ENCODE measurements at places on chromosomes 16 and 17. TPM values are rescaled to one million over a fixed set of nuclear protein-coding genes. Genes with fewer than 3 reads are reported as not detected.

DNA sequence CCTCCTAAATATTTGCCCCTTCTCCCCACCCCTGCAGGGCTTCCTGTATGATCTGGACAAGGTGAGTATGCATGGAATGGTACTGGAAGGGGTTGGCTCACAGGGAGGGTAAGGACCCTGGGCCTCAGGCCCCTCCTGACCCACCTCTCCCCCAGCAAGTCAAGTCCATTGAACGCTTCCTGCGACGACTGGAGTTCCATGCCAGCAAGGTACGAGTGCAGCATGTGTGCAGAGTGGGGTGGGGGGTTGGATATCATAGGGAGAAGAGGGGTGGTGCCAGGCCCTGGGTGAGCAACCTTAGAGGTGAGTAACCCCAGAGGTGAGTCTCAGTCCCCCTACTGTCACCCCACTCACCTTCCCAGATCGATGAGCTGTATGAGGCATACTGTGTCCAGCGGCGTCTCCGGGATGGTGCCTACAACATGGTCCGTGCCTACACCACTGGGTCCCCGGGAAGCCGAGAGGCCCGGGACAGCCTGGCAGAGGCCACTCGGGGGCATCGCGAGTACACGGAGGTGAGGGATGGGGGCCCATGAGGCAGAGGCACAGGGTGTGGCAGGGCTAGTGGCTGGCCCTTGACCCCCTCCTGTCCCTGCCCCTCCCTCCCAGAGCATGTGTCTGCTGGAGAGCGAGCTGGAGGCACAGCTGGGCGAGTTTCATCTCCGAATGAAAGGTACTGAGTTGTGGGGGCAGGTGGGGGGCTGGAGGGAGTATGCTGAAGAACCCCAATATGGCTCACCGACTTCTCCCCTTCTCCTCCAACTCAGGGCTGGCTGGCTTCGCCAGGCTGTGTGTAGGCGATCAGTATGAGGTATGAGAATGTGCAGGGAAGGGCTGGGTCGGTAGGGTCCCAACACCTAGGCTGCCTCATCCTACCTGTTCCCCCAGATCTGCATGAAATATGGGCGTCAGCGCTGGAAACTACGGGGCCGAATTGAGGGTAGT is 11.3 kb downstream of the RIPOR1 start:
- DNase-seq: no peak

- DNase-seq: no peak
Observed at GRCh38 chr16:47904691-47905090, 251.1 kb downstream of the ABCC12 start.

DNA sequence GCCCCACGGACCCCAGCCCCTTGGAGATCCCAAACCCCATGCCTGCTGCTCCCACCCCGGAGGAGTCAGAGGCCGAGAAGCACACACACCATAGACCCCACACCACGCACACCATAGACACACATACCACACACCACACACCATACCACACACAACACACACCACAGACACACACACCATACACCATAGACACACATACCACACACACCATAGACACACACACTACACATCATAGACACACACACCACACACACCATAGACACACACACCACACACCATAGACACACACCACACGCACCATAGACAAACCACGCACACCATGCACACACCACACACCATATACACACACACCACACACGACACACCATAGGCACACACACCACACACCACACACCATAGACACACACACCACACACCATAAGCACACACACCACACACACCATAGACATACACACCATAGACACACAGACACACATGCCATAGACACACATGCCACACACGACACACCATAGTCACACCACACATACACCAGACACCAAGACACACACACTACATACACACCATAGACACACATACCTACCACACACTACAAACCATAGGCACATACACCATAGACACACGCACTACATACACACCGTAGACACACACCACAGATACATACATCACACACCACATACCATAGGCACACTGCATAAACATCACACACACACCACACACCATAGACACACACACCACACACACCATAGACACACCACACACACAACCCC is 11.3 kb downstream of the TBC1D16 start:
- no peak for DNase-seq

- DNase-seq: no peak
Observed at GRCh38 chr17:32536736-32537643, 50.2 kb downstream of the CDK5R1 start.

DNA sequence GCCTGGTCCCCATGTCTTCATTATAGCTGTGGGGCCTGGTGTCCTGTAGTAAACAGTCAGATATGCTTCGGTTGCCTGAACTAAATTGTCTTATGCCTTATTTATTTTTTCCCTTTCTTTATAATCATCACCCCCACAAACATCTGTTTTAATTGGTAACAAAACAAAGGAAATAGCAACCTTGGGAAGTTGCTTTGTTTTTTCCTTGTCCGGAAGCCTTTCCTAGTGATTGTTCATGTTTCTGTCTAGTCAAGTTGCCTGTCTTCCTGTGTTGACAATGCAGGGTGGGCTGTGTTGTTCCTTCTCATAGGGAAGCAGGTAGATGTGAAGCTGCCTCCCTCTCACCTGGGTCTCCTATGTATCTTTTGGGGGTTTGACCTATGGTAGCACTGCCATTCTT is 16.7 kb downstream of the PGS1 start:
- DNase-seq: no peak

The KLHL10 gene
- 0.73 TPM for total RNA-seq

The PIPOX gene
- 1.3 TPM for total RNA-seq

The RAB34 gene
- 74.4 TPM for total RNA-seq

The ANKRD11 gene
- 125 TPM for total RNA-seq

The PRSS8 gene
- 163 TPM for total RNA-seq

The TNFRSF13B gene
- total RNA-seq: 0.38 TPM
